ENCODE measurements at places on chromosomes 16 and 17.

GRCh38 chr17:66146394-66146793, 45.5 kb downstream of the CEP112 start:
- no peak for DNase-seq

GRCh38 chr16:84183911-84184591, 2.8 kb downstream of the TAF1C start:
- no peak for DNase-seq

DNA sequence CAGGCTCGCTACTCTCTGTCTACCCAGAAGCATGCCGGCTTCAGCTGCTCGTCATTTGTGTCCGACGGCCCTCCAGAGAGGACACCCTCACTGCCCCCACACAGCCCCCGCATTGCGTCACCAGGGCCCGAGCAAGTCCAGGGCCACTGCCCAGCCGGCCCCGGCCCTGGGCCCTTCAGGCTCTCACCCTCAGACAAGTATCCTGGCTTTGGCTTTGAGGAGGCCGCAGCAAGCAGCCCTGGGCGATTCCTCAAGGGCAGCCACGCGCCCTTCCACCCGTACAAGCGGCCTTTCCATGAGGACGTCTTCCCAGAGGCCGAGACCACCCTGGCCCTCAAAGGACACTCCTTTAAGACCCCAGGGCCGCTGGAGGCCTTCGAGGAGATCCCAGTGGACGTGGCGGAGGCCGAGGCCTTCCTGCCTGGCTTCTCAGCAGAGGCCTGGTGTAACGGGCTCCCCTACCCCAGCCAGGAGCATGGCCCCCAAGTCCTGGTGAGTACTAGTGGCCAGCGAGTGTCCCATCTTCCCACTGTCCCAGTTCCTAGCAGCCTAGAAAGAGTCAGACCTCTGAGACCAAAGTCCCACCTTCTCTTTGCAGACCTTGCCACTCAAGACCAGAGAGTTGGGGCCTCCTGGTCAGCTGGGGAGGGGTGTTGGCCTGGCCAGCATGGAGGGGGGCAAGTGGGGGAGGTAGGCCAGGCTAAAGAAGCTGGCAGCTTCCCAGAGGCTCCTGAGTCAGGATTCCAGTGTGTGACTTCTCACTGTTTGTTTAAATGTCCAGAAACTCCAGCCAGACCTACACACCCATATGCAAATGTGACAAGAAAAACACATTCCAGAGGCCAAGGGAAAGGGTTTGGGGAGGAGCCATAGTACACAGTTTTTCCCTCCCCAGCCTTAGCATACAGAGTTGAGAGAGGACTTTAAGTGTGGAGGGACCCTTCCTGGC, 18.6 kb downstream of the FOXN1 start:
- no peak for DNase-seq

- no peak for DNase-seq
Observed at GRCh38 chr17:68320311-68320865, 29.1 kb downstream of the ARSG start.

GRCh38 chr16:782258-782657, 5.9 kb downstream of the RPUSD1 start:
- DNase-seq, result no peak

DNA sequence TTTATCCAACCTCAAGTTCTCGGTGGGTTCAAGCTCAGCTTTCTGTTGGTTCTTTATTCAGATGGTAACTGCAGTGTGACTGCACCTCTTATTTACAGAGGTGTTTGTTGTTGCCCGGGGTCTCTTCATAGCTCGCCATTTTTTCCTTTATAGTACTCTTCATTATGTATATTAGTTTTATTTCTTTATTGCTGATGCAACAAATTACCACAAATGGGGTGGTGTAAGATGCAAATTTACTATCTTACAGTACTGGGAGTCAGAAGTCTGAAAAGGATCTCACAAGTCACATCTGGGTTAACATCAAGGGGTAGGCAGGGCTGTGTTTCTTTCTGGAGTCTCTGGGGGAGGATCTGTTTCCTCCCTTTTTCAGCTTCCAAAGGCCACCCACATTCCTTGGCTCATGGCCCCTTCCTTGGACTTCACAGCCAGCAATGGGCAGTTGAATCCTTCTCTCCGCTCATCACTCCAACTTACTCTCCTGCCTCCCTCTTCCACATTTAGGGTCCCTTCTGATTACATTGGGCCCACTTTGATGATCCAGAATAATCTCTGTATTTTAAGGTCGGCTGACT, 241.2 kb downstream of the HAPSTR1 start:
- no peak for DNase-seq

GRCh38 chr16:25253322-25253721, 4.3 kb downstream of the ZKSCAN2 start:
- no peak for DNase-seq

DNA sequence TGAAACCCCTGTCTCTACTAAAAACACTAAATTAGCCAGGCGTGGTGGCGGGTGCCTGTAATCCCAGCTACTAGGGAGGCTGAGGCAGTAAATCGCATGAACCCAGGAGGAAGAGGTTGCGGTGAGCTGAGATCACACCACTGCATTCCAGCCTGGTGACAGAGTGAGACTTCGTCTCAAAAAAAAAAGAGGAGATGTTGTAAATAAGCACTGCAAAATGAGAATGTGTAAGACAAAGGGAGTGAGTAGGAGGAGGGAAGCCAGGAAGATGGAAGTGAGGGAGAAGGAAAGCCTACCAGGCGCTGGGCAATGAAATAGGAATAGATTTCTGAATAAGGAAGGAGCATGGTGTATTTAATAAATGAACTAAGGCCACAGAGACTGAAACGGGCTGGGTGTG, 8.7 kb upstream of the PRPF8 start:
- no peak for DNase-seq

DNA sequence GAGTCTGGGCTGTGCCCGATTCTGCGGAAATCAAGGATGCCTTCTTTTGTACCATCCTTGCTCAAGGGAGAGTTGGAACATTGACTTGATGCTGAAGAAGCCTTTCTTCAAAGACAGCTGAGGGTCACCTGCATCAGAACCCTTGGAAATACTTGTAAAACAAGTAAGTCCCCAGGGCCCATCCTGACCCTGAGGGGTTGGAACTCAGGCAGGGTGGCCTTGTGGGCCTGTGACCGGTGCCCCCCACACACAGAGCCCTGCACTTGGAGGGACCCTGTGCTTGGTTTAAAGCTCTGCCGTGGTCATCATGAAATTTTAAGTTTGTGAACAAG, 56.9 kb downstream of the WIPI1 start:
- no peak for DNase-seq

DNA sequence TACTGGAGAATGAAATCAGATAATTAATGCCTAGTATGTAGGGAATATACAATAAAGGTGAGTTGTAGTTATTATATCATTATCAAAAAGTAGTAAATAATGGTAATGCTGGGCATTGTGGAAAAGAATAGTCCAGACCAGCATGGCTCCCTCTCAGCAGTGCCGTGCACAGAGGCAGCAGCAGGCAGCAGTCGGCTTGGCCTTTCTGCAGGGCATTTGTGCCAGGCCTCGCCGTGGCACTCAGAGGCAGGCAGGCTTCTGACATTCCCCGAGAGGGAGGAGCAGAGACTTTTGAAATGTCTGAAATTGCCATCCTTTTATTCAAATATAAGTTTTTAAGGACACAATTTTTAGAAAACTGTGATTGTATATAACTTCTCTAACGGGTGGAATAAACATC, 15.0 kb downstream of the KIAA0513 start:
- no peak for DNase-seq

- DNase-seq, result no peak
Observed at GRCh38 chr17:22694362-22695227, 1002.3 kb downstream of the KCNJ18 start.

DNA sequence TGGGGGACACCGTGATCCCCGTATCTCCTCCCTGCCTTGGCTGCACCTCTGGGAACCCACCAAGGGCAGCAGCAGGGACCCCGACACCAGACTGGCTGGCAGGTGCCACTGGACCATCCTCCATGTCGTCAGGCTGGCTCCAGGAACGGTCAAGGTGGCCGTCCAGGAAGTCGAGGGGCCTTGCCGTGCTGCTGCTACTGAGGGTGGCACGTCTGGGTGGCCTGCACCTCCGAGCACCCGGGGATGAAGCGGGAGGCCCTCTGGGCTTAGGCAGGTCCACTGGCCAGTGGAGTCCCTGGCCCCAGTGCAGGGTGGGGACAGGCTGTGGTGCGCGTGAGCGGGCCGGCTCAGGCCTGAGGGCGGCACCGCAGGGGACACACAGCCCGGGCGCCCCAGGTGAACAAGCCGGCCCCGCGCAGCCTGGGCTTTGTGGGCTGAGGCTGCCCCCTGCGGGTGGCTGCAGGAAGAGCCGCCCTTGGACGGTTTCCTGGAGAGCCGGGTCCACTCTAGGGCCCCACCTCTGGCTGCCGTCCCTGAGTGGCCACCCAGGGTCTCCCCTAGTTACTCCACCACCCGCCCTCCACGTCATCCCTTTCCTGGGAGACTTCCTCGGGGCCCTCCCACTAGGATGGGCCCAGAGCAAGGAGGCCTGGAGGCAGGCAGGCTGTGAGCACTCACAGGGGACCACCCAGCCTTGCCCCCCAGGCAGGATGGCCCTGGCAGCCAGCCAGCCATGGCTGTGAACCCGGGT, 42.8 kb upstream of the ZC3H18 start:
- peak; percentile 36 for DNase-seq

DNA sequence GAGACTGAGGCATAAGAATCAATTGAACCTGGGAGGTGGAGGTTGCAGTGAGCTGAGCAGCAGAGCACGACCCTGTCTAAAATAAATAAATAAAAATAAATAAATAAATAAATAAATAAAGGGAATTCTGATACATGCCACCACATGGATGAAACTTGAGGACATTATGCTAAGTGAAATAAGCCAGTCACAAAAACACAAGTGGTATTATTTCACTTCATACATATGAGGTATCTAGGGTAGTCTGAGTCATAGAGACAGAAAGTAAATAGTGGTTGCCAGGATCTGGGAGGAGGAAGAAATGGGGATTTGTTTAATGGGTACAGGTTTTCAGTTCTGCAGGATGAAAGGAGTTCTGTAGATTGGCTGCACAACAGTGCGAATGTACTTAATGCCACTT, 16.3 kb downstream of the PIPOX start:
- no peak for DNase-seq

DNA sequence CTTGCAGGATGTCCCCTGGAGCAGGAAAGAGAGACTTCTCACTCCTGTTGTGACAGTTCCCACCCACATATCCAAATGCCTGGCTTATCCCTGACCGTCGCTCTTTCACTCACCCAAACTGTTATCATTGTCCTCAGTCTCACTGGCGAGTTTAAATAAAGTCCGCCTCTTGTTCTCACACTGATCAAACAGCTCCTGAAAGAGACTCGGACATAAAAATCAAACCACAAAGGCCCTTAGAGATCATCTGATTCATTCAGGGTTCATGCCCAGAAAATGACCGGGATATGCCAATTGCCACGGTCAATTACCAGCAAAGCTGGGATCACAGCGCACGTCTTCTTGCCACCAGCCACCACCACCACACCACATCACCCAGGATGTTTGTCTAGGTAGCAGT, 19.9 kb downstream of the GGA3 start:
- no peak for DNase-seq

DNA sequence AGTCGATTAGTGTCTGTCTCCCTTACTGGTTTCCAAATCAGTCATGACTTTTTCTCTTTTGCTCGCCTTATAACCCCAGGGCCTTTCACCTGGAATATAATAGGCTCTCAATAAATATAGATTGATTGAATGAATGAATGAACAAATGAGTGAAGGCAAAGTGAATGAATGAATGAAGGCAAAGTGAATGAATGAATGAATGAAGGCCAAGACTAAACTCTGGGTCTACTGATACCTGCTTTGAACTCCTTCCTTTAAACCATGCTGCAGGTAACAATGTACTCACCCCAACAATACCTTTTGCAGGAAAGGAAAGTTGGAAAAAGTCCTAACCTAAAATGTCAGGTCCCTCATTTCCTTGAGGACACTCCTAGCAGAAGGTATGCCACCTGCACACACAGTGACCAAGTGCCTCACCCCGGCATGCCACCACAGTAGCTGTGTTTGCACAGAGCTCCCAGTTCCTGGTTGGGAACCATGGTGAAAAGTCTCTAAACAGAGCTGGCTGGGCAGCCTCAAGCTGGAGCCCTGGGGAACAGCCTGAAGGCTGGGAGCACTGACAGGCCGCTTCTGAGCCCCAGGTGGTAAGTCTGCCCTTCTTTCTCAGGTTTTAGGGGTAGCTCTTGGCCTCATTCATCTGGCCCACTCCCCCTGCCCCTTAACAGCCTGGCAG, 42.7 kb upstream of the ANKFN1 start:
- DNase-seq, result no peak

DNA sequence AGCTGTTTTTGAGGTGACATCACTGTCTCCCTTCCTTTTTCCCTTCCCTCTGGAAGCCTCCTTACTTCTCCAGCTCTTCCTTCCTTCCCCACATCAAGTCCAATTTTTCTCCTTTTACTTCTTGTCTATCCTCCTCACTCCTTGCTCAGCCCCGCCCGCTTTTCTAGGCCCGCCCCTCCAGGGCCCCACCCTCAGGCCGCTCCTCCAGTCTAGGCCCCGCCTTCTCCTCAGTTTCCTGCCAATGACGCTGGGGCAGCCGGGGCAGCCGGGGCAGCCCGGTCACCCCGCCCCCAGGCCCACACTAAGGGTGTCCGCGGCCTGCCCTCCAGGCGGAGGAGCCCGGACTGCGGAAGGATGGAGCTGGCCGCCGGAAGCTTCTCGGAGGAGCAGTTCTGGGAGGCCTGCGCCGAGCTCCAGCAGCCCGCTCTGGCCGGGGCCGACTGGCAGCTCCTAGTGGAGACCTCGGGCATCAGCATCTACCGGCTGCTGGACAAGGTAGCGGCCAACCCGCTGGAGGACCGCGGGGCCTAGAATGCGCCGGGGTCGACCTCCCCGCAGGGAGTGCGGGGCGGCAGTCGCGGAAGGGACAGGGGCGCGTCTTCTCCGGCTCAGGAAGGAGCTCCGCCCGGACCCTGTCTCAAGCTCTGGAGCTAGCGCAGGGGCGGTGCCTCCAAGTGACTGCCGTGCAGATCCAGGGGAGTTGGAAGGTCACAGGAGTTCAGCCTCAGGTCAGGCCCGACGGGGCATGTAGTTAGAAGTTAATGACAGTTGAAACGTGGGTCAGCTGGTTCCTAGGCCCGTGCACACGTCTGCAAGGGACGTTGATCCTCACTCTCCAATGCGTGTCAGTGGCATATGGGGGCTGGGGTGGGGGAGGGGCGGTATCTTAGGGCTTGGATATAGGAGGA, at the start of gene PCTP:
TSS of gene PCTP (plus strand) at position 302 of the 908 bp plus-strand sequence. CDS start at position 355, 53 bp downstream.
- peak; percentile 32 for DNase-seq

GRCh38 chr17:16922386-16923096, 49.4 kb downstream of the TNFRSF13B start:
- no peak for DNase-seq

GRCh38 chr17:29061036-29061435, 18.1 kb downstream of the PIPOX start:
- DNase-seq, result no peak

GRCh38 chr17:38456031-38456815, 28.0 kb downstream of the ARHGAP23 start:
- DNase-seq, result no peak

- no peak for DNase-seq
Observed at GRCh38 chr16:12455287-12455798, 348.3 kb downstream of the CPPED1 start.

- DNase-seq, result no peak
Observed at GRCh38 chr17:78669975-78670518, 92.9 kb upstream of the DNAH17 start.

DNA sequence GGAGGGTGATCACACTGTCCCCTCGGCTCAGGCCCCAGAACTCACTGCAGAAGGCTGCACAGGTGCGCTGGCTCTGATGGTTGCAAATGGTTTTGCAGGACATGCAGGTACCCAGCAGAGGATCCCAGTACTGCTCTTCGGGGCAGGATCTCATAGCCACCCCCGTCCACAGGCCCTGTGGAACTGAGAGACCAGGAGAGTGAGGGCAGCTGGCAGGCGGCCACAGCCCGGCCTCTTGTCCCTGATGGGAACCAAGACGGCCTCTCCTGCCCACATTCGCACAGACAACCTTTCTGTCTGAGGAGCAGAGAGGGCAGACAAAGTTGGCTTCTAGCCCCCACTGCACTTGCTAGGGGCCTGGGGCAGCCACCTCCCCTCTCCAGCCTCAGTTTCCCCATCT, 19.5 kb downstream of the TNFRSF13B start:
- DNase-seq, result no peak

All from stimulated activated CD4-positive, alpha-beta T cell treated with anti-CD3 and anti-CD28 coated beads, TNF-alpha, amount 100 ng/mL, for 1 hour (primary cell).